ENCODE measurements at places on chromosomes 7 and 10.

DNA sequence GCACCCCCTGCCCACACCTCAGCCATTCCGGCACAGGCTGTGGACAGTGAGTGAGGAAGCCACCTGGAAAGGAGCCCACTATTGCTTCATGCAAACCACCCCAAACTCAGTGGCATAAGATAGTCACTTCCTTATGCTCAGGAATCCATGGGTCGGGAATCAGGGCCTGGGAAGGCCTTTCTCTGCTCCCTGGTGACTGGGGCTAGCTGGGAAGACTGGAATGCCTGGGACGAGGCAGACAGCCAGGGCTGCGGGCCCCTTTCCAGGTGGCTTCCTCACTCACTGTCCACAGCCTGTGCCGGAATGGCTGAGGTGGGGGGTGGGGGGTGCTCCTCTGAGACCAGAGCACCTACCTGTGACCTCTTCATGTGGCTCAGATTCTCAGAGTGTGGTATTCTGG lies 74.1 kb upstream of the GRB10 start:
- no peak for DNase-seq

DNA sequence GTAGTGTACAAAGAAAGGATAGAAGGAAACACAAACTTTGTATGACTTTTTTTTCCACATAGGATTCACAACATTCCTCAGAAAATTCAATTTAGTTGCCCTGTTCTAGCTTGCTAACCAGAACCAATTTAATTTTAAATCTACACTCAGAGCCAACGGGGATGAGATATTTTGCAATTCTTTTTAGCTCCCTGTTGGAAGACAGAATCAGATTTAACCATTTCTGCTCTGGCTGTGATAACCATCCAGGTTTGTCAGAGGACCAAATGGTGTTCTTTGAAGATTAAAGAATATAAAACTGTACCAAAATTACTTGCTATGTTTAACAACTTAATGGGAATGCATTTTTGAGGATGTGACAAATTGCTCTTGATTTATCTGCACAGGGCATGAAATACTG lies 319.7 kb downstream of the HPSE2 start:
- no peak for DNase-seq

DNA sequence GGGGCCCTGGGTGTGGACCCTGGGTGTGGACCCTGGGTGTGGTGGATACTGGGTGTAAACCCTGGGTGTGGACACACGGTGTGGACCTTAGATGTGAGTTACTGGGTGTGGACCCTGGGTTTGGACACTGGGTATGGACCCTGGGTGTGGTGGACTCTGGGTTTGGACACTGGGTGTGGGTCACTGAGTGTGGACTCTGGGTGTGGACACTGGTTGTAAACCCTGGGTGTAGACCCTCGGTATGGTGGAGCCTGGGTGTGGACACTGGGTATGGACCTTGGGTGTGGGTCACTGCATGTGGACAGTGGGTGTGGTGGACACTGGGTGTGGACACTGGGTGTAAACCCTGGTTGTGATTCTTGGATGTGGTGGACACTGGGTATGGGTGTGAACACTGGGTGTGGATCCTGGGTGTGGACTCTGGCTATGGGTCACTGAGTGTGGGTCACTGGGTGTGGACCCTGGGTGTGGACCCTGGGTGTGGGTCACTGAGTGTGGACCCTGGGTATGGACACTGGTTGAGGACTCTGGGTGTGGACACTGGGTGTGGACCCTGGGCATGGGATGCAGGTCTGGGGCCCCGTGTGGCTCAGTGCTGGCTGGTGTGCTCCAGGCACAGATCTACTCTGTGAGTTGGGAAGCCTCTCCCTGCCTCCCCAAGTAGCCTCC lies 356.2 kb downstream of the GLRX3 start:
- no peak for DNase-seq

- DNase-seq, result no peak
Measured at GRCh38 chr7:149443523-149443922, 17.3 kb downstream of the ZNF777 start.

GRCh38 chr10:104323760-104324201 lies 14.5 kb downstream of the ITPRIP start:
- DNase-seq, result no peak

- no peak for DNase-seq
Measured at GRCh38 chr10:6787091-6787490, 207.0 kb upstream of the PRKCQ start.

- peak; percentile 74 for DNase-seq
Measured at GRCh38 chr10:114911052-114911711, 26.8 kb upstream of the TRUB1 start.

GRCh38 chr10:124448696-124449169 lies 1.1 kb downstream of the NKX1-2 start:
- DNase-seq, result no peak

DNA sequence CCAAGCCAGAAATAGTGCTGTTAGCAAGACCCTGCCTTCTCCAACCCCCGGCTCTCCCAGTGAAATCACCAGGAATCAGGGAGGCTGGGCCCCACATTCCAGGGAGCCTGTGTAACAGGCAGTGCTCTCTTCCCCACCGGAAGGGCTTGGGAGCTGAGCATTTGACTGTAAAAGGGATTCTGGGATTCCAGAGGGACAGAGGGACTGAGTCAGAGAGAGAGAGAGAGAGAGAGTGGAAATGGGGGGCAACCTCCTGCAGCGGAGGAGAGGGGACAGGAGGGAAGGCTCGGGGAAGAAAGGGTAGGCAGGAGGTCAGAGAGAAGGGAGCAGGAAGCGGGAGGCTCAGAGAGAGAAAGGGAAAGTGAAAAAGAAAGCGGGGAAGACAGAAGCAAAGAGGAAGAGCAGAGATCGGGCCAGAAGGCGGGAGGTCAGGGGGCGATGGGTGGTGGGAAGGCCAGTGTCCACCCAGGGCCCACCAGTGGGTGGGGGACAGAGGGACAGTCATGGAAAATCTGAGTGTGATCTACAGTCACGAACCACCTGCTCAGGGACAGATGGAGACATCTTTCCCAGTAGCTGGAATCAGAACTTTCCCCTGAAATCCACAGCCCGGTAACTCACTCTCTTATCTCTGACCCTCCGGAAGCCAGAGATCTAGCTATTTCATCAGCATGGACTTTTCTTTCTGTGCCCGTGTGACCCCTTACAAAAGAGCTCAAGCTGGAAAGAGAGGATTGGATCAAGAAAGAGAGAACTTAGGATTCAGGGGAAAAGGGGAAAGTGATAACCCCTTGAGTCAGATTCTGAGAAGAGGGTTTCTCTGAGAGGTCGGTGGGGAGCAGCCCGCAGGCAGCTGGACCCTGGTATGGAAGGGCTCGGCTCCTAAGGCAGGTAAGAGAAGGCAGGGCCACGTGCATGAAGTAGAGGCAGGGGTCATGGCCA lies 4.6 kb upstream of the SERPINE1 start:
- no peak for DNase-seq

- peak; percentile 24 for DNase-seq
Measured at GRCh38 chr10:14478604-14479003, 147.9 kb upstream of the FRMD4A start.

DNA sequence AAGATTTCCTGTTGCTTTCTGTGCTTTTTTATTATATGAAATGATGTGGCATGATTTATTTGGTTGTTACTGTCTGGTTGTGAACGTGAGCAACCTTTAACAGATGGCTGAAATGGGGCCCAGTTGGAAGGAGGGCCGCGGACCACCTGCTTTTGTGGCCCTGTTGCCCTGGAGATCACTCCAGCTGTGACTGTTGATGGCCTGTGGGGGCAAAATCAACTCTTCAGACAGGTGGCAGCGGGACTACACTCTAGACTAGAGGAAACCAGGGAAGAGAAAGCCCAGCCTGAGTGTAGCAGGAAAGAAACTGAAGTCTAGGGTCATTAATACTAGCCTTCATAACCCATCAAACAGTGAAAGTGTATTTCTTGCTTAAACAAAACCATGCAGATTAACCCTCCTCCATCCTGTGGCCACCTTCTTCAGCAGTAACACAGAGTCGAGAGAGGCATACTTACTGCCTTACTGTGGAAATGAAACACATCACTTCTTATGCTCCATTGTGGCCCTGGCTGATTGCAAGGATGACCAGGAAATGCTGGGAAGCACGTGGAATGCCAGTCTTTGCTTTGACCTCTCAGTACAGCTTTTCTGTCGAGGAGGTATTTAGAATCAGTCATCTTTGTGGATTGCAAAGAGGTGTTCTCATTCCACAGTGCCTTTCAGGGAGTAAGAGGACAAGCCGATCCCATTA lies 80.5 kb downstream of the CCNY start:
- DNase-seq, result no peak

- DNase-seq, result no peak
Measured at GRCh38 chr10:2837674-2838073, 229.7 kb upstream of the PFKP start.

GRCh38 chr7:99219185-99219767 lies 11.4 kb upstream of the KPNA7 start:
- DNase-seq, result no peak

DNA sequence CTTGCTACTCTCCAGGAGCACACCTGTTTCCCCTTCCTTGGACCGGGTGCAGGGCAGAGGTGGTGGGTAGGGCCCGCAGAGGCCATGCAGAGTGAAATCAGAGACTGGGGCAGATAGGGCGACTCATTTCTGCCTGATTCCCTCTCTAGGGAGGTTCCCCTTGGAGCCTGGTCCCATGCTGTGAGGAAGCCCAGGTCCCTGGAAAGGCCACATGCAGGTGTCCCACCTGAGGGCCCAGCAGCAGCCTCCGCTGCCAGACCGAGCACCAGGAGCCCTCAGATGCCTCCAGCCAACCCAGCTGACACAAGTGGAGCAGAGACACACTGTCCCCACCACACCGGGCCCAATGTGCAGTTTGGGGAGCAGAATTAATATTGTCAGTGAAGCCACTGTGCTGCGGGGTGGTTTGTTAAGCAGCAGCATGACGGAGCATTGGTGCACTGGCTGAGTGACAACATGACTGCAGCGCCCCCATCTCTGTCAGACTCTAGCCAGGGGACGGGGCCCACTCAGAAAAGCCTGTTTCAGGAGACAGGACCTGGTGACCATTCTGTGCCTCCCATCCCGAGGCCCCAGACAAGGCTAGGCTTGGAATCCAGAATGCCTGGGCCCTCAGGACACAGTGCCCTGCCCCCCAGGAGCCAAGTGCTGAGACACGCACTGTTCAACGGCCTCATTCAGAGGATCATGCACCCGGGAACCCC lies 30.4 kb upstream of the RET start:
- no peak for DNase-seq

GRCh38 chr10:82801289-82801688 lies 926.3 kb downstream of the NRG3 start:
- no peak for DNase-seq

DNA sequence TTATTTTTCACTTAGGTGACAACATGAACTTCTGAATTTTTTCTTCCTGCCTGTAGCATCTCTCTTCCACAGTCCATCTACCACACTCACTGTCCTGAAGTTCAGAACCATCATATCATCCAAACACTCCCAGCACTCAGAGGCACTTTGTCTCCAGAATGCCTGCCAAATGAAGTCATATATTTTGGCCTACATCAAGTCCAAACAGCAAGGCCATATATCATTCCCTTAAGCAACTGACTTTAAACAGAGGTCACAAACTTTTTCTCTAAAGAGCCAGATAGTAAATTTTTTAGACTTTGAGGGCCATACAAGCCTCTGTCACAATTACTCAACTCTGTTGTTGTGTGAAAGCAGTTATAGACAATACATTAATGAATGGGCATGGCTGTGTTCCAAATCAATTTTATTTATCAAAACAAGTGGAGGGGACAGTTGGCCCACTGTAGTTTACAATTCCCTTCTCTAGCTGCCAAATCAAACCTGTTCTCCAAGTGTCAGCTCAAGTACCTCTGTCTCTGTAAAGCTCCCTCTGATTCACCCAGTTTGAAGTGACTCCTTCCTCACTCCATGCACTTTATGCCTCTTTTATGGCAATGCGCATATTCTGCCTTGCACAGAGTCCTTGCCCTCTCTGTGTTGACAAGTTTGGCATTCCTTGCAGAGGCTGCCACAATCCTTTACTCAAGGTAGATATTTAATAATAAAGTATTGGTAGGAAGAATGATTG lies 305.7 kb downstream of the FZD1 start:
- no peak for DNase-seq

- peak; percentile 65 for DNase-seq
Measured at GRCh38 chr7:95434557-95435421, at the start of gene PON2. Gene PON2, minus strand, starts transcription at chr7:95435028. Its CDS starts 77 bp downstream, at chr7:95434951.

GRCh38 chr7:44547536-44548231 lies 6.6 kb upstream of the NPC1L1 start:
- DNase-seq, result no peak

DNA sequence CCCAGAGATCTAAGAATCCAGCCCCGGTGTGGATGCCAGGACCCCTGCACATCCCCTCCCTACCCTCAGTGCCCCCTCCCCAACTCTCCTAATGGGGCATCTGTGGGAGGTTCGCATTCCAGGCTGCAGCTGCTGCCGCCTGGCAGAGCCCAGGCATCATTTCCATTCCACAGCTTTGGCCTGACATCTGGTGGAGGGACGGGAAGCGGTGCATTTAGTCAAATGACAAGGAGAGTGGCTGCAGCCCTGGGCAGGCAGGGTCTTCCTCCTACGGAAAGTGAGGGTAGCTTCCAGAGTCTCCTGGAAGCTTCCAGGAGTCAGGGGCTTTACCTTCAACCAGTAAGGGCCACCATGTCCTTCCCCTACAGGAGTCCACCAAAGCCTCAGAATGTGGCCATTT lies 30.8 kb downstream of the PRLHR start:
- DNase-seq, result no peak

DNA sequence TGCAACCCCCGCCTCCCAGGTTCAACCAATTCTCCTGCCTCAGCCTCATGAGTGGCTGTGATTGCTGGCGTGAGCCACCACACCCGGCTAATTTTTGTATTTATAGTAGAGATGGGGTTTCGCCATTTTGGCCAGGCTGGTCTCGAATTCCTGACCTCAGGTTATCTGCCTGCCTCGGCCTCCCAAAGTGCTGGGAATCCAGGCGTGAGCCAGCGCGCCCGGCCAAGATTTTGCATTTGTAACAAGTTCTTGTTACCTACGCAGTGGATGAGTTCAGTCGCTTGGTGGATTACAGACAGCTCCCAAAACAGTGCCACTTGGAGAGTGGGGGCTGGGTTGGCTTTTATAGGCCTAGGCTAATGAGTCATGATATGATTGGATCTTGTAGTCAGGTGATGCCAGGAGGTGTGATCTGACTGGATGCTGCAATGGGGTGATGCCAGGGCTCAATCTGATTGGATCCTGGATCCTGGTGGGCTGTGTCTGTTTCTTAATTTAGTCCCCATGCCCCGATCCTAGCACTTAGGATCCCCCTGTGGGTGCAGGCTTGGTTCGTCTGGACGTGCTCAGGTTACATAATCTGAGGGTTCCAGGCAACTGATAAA lies 20.3 kb downstream of the SBDS start:
- no peak for DNase-seq

GRCh38 chr7:29854257-29854938 lies 48.1 kb downstream of the WIPF3 start:
- DNase-seq, result no peak

- no peak for DNase-seq
Measured at GRCh38 chr10:113199459-113199858, 249.4 kb downstream of the TCF7L2 start.

- no peak for DNase-seq
Measured at GRCh38 chr7:27141137-27141922, 2.2 kb downstream of the HOXA5 start.

Data from activated CD4-positive, alpha-beta T cell treated with anti-CD3 and anti-CD28 coated beads, Interleukin-2, Interleukin-6, amounts not matched to agents 100 ng/mL and 50 ng/mL, durations not matched to agents 16 hours and 8 hours (primary cell).